ENCODE measurements at places on chromosomes 7 and 10. TPM values are rescaled to one million over a fixed set of nuclear protein-coding genes. Genes with fewer than 3 reads are reported as not detected.

The CLRN3 gene
- total RNA-seq, result not detected

The PTPN20 gene
- not detected for total RNA-seq

The ADAM12 gene
- total RNA-seq, result 7.2 TPM

The PAPOLB gene
- 0.49 TPM for total RNA-seq

The NODAL gene
- total RNA-seq, result not detected

The CPXM2 gene
- total RNA-seq, result 2.1 TPM

The ASB10 gene
- total RNA-seq, result not detected

The LARP4B gene
- 21.5 TPM for total RNA-seq

The CALCR gene
- total RNA-seq, result not detected

The HK1 gene
- 168 TPM for total RNA-seq

The HOXA6 gene
- not detected for total RNA-seq

The LRGUK gene
- total RNA-seq, result not detected

The UCN3 gene
- total RNA-seq, result not detected

The HHEX gene
- total RNA-seq, result 3.1 TPM

The UNCX gene
- not detected for total RNA-seq

The AGBL3 gene
- under 0.01 TPM for total RNA-seq

The CPVL gene
- total RNA-seq, result not detected

The TSC22D4 gene
- total RNA-seq, result 78.3 TPM

The RADIL gene
- total RNA-seq, result 8.8 TPM

The NXPH1 gene
- total RNA-seq, result not detected

The MYO1G gene
- total RNA-seq, result not detected

All from cardiac atrium fibroblast (primary cell).